Right atrium auricular region (tissue), 2 donors: ENCODE measurements at places on chromosomes 2 and 18.

DNA sequence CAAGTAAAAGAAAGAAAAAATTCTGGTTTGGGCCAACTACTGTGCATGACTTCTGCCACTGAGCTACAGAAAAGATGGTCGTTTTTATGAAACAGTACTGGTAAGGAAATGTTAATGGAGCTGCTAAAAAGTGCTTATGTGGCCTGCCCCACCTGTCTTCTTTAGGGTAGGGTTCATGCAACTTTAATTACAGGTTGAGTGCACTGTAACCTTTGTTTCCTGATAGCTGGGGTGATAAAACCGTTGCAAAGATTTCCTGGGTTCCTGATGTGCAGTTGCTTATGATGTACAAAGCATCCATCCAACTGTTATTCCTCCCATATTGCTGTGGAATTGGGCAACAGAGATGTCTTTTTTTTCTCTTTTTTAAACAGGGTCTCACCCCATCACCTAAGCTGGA lies 34.3 kb upstream of the PUM2 start:
- no peak for DNase-seq

- DNase-seq: no peak
Observed at GRCh38 chr2:37666772-37667171, 4.7 kb downstream of the CDC42EP3 start.

DNA sequence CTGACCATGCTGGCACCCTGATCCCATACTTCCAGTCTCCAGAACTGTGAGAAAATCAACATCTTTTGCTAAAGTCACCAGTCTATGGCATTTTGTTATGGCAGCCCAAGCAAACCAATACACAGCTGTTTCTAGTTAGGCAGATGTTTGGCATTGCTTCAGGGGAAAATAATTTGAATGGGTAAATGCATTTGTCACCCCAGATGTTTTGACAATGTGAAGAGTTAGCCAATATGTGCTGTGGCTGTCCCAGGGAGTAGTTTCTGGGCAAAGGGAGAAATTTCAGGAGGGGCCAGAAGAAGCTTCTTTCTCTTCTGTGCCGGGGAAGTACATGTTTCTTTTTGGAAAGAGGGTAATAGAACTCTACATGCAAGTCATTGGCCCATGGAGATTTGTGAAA lies 619.0 kb downstream of the SLC4A3 start:
- no peak for DNase-seq

DNA sequence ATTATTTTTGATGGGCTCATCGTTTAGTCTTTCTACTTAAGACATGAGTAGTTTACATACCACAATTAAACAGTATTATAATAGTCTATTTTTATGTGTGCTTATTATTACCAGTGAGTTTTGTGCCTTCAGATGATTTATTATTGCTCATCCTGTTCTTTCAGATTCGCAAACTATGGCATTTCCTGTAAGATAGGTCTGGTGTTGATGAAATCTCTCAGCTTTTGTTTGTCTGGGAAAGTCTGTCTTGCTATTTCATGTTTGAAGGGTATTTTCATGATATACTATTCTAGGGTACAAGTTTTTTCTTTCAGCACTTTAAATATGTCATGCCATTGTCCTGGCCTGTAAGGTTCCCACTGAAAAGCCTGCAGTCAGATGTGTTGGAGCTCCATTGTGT lies 101.3 kb downstream of the DNAH7 start:
- DNase-seq: no peak

- no peak for DNase-seq
Observed at GRCh38 chr18:30439174-30439573, 603.4 kb downstream of the DSC3 start.

- DNase-seq: no peak
Observed at GRCh38 chr2:150925611-150926010, 336.1 kb downstream of the RBM43 start.

DNA sequence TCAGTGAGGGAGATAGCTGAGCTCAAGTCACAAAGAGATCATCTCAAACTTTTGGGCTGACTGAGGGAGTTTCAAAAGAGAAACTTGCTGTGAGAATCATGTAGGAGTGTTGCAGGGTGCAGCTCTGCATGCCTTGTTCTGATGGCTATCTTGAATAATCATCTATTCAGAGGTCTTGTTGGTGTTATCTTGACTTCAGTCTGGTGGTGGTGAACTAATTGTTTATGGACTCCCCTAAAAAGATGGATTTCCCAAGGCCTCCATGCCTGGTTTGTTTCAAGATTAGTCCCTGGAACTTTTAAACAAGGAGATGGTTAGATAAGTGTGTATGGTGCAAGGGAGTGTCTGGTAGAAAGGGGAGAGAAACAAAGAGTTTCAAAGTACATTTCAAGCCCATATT lies 29.8 kb downstream of the SLC39A6 start:
- no peak for DNase-seq

- DNase-seq: no peak
Observed at GRCh38 chr2:99470957-99471356, 18.9 kb downstream of the REV1 start.

GRCh38 chr2:215397632-215398341 lies 38.1 kb downstream of the FN1 start:
- DNase-seq: no peak

GRCh38 chr2:196441527-196441926 lies 198.0 kb upstream of the CCDC150 start:
- DNase-seq: no peak

DNA sequence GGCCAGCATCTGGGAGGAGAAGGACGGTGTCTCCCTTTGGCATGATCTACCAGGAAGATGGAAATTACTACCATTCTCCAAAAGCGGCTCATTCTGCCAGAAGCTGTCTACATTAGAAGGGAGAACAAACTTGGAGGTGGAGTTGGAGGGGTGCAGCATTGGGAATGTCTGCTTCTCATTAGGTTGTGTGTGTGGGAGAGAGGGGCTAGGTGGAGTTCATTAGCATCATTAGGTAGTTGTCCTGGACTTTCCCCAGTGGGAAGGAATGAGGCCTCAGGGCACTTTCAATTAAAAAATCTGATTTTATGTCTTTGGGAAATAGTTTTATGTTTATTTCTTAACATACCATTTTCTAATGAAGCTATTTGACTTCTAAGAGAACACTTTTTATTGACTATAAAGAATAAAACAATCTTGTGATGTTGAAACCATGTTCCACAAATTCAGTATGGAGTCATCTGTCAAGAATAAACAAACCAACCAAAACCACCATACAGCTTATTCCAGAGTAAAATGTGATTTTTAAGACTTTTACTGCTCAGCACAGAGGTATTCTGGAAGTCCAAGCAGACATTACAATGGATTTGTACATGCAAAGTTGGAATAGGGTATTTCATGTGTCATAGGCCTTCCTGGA lies 60.6 kb downstream of the VAPA start:
- no peak for DNase-seq

DNA sequence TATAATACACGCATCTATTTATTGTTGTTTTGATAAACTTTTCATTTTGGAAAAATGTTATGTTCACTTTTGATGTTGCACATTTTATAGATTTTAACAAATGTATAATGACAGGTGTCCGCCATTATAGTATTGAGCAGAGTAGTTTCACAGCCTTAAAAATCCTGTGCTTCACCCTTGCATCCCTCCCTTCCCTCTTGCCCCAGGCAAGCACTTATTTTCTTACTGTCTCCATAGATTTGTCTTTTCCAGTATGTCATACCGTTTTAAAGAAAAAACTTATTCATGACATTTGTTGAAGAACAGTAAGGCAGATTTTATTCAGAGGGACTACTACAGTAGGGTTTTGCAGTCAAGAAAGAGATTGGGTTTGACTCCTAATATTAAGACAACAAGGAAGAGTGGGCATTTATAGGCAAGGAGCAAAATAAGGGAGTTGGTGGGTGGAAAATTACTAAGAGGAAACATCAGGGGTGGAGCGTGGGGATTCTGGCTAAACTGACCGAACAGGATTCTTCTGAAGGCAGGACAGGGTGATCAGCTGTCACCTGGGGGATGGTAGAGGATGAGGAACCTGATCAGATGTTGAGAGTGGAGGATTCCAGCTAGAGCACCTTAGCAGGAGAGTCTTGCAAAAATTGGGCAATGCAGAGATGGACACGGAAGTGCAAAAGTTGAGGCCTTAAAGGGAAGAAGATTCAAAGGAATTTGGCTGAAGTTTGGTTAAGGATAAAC lies 108.8 kb downstream of the NCK2 start:
- DNase-seq: no peak

GRCh38 chr2:45207101-45207500 lies 197.8 kb upstream of the SIX2 start:
- DNase-seq: no peak

GRCh38 chr2:242011167-242011513 lies 141.6 kb downstream of the RTP5 start:
- DNase-seq: peak; percentile 57

GRCh38 chr18:677951-678381 lies 20.5 kb downstream of the TYMS start:
- no peak for DNase-seq

- DNase-seq: no peak
Observed at GRCh38 chr2:192068966-192069365, 125.8 kb downstream of the TMEFF2 start.

- peak; percentile 77 for DNase-seq
Observed at GRCh38 chr2:9813312-9814128, 29.8 kb upstream of the TAF1B start.

DNA sequence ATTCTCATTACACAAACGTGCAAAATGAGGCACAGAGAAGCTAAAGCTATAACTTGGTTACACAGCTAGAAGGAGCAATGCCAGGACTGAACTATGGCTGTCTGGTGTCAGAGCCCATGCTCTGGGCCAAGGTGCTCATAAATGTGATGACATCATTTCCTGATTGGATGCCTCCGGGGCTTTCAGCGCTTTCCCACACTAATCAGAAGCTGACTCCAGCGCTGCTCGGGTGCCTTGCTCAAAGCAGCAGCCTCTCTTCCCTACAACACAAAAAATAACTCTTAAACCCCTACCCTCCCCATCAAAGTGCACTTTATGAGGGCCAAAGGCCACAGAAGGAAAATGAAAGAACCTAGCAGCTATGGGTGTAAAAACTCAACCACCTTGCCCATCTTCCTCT lies 90.7 kb downstream of the STK39 start:
- no peak for DNase-seq

DNA sequence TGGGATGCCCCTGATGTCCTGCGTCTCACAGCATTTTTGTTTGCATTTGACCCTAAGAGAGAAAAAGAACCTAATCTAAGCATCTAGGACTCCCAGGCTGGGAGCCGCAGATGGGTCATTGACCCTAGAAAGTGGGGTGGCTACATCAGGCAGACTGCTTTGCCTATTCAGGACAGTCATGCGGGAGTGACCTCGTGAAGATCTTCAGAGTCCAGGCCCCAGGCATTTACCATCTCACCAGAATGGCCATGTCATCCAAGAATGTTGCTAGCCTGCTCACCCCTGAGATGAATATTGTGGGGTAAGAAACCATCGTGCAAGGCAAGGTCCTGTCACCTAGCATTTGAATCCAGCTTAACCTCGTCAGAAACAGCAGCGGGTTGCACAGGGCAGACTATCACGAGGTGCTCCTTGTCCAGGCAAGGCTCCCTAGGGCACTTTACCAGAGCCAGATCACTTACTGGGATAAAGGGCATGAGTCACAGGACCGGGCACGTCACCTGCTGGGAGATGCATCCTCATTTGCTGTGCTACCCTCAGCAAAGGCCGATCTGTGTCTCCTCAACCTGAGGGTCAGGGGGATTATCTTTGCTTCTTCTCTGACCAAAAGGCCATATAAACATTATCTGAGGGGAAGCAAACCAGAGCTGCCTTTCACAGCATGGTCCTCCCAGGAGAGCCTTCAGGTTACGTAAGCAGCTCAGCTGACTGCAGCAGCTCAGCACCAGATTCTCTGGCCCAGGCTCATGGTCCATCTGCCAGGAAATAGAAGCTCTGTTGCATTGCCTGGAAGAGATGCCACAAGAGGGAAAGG lies 162.3 kb downstream of the ACKR3 start:
- DNase-seq: peak; percentile 87

DNA sequence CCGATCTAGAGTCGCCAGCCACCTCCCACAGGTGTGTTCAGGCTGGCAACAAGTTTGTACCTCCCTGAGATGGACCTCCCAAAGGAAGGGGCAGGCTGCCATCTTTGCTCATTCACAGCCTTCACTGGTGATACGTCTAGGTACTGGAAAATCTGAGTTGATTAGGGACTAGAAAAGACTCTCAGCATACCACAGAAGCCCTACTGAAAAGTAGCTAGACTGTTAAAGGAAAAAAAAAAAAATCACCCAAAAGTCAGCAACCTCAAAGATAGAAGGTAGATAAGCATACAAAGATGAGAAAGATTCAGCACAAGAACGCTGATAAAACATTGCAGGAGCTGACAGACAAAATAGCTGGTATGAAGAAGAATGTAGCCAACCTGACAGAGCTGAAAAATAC lies 128.6 kb upstream of the WDR75 start:
- no peak for DNase-seq

DNA sequence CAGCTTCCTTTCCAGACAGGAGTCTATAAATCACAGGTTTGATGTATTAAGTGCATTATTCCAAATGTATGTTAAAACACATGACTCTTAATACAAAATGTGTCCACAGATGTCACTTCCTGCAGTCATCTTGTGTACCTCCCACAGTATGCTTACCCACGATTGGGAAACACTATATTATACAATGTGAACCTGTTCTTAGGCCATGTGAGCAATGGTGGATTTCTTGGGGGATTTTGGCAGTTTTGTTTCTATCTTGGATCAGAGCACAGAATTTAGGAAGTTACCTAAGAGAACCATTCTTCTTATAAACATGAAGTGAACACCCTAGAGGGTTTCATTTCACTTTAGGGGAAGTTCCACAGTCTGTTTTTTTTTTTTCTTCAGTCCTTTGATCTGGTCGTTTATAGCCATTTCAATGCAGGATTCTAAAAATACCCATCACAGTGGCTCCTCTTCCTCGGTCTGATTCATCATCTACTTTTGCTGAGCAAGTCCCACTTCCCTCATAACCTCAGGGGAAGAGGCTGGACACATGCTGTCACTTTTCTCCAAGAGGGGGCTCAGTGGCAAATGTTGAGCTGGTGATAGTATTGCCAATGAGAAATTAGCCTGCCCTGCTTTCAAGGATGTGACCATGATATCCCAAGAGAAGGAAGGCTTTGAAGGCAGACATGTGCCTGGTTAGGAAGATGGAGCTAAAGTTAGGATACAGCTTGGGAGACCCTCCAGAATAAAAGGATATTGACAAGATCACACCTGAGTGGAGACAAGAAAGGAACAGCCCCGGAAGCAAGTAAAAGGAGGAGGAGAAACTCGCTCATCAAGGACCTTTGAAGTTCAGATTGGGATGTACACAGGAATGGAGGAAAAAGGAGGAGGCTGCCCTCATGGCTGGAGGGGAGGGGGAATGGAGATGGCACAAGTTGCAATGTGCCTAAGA lies 22.6 kb downstream of the PLEK start:
- no peak for DNase-seq
